Activated T-cell treated with anti-CD3 and anti-CD28 coated beads for 4 hours (primary cell): ENCODE measurements at places on chromosomes 16 and 17.

DNA sequence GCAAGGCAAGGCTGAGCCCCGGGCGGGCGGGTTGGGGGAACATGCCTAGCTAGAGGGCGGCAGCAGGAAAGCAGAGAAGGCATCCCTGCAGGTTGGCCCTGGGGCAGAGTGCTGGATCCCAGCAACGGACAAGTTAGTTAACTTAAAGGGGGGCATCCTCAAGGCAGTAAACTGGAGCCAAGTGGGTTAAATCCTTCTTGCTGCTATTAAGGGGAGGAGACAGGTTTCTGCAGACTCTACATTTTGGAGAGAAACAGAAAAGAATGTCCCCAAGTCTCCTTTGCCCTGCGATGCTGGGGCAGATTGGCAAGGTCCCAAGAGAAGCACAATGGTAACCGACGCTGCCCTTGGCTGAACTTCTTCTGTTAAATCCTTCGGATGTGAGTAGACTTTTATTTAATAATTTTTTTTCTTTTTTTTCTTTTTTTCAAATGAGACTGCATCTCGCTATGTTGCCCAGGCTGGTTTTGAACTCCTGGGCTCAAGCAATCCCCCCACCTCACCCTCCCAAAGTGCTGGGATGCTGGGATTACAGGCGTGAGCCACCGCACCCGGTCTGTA, 14.0 kb downstream of the ATP5PD start:
- no peak for DNase-seq

DNA sequence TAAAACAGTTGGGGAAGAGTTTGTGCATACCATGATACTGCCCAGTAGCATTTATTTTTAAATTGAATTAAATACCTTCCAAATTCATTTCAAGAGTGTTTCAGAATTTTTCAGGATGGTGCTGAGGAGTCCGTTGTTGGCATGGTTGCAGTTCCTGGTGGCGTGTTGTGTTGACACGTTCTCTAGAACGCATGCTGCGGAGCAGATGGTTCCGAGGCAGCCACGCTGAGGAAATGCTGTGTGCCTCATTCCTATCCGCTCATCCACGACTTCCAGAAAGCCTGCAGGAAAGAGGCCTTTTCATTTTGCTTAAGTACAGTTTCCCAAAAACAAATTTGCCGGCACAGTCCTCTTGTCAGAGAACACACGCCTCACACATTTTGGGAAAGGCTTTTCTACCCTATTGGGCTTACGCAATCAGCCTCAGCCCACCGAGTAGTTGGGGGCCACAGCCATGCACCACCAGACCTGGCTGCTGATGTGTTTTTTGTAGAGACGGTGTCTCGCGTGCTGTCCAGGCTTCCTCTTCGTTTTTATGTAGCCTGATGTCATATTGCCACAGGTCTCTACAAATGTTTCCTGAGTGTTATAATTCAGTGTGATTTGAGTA, 32.1 kb upstream of the IL17C start:
- DNase-seq: no peak

DNA sequence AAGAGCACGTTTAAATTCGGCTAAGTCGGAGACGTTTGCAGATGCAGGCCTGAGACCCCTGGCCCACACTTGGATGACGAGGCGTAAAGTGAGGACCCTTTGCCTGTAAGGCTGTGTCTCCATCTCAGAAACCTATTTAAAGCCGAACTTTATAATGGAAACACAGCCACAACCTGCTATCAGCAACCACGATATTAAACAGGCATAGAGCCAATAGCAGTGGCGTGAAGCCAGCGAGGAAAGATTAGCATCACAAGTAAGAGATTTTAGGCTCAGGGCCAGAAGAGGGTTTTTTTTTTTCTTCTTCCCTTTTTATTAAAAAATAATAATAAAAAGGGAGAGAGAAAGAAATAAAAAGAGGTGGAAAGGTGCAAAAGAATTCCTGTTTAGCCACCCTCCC, 111.3 kb upstream of the NOL11 start:
- no peak for DNase-seq

- DNase-seq: no peak
These were observed 162.4 kb upstream of the FAM20A start for GRCh38 chr17:68763562-68763961.

DNA sequence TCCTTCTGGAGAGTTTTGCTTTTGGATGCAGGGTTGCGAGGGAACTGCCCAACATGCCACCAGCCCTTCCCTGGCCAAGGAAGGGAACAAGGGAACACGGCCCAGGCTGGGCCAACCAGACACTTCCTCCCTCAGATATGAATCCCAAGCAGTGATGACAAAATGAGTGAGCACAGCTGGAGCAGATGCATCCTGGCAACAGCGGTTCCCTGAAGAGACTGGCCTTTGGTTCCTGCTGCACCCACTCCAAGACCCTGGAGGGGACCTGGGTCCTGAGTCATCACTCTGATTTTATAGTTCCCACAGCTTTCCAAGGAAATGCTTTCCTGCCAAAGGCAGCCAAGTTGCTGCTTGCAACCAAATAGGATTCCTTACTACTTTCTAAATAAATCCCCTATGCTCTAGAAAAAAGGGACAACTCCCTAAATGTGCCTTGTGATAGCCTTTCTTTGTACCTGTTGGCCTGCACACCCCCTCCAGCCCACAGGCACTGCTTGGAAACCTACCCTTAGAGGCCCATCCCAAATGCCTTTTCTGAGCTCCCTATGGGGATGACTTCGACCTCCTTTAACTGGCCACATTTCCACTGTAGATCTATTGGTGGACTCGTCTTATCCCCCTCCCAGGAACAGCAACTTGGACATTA, 5.3 kb downstream of the ST3GAL2 start:
- no peak for DNase-seq
